ENCODE measurements at places on chromosomes 11 and 22. TPM values are rescaled to one million over a fixed set of nuclear protein-coding genes. Genes with fewer than 3 reads are reported as not detected.

DNA sequence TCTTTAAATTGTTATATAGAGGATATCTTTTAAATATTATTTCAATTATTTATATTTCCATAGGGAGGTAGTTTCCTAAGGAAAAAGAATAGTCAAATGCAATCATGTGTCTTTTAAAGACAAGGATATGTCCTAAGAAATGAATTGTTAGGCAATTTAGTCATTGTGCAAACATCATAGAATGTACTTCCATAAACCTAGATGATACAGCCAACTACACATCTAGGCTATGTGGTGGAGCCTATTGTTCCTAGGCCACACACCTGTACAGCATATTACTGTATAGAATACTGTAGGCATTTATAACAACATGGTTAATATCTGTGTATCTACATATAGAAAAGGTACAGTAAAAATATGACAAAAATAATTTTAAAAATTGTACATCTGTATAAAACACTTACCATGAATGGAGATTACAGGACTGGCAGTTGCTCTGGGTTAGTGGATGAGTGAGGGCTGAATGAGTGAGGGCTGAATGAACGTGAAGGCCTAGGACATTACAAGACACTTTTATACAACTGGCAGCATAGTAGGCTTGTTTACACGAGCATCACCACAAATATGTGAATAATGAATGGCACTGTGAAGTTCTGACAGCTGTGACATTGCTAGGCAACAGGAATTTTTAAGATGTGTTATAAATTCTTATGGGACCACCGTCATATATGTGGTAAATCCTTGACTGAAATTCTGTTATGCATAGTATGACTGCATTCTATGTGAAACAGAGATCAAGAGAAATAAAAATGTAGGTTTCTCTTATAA, 1879.0 kb upstream of the RAG2 start:
- no peak for DNase-seq

GRCh38 chr11:21514316-21514715, 678.6 kb upstream of the ANO5 start:
- DNase-seq, result no peak

DNA sequence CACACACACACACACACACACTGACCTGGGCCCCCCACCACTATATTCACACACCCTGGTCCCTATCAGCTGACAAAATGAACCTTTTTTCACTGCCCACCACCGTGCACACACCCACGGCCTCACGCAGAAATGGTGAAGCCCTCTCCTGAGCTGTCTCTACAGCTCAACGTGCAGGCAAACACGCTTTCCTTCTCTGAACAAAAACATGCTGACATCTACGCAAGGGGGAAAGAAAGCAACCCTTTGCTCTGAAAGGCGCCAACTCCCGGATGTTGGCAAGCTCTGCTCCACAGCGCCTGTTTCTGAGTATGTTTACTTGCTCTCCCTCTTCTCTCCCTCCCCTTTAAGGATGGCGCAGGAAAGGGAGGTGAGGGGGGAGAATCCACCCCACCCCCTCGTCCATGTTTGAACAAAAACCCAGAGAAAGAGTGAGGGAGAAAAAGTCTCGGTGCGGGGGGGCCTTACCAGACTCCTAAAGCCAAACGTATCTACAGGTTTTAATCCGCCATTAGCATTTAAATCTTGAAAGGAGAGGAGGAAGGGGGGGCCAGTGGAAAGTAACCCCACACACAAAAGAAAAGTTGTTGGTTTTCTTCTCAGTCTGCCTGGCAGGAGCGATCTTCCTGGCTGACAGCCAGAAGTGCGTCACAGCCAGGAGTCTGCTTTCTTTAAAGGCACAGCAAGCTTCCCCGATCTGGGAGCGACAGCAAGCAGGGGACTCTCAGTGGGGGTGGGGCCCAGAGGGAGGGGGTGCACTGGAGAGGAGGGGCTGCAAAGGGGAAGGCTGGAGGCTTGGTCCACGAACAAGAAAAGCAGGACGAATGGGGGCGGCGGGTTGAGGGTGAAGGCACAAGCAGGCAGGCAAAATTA, 39.6 kb downstream of the NUMA1 start:
- DNase-seq, result peak; percentile 98

DNA sequence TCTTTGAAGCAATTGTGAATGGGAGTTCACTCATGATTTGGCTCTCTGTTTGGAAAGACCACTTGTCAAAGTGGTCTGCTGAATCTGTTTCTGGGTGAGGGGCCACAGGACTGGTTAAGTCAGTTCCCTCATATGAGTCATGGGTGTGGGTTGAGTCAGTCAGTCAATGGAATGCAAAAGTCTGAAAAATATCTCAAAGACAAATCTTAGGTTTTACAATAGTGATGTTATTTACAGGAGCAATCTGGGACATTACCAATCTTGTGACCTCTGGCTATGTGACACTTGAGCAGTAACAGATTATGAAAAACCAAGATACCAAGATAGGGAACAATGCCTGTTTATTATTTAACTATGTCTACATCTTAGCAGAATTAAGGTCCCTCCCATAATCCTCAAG, 311.6 kb downstream of the AASDHPPT start:
- no peak for DNase-seq

Gene C11orf21
- total RNA-seq, result 66.5 TPM
